ENCODE measurements at places on chromosomes 3 and 15. TPM values are rescaled to one million over a fixed set of nuclear protein-coding genes. Genes with fewer than 3 reads are reported as not detected.

GRCh38 chr3:98596541-98597500 lies 3.4 kb upstream of the CPOX start:
- H3K36me3 ChIP-seq, result no peaks in the 10 kb centered on the region
- H3K27me3 ChIP-seq, result no peaks in the 10 kb centered on the region
- H3K4me3 ChIP-seq, result no peak overlapping the region
- peak; percentile 34 for DNase-seq
- H3K4me1 ChIP-seq, result peaks cover 2% of the 10 kb centered on the region

DNA sequence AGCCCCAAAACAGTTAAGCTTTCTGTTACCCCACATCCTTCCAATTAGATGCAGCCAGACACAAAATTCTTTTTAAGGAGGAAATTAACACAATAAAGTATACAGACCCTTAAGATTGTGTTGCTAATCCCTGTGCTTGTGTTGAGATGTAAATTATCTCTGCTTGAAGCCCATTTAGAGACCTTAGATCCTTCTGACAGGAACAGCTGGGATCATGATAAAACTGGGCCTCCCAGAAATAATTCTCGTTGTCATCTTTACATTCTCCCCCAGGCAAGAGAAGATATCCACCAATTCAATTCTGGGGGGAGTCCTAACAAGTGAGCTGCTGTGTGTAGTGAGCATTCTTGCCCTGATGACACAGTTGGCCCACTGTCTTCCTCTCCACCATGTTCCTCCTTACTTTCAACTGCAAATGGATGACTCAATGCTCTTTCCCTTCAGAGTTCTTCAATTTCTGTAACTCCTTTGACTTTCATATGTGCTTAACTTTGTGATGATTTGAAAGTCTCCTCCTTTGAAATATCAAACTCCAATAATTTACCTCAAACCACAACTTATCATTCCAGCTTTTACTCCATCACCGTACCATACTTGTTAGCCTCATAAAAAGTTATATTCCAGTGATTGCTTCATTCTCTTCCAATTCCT lies 186.6 kb downstream of the RAP2B start:
- H3K4me3 ChIP-seq, result no peak overlapping the region
- peaks cover 4% of the 10 kb centered on the region for H3K4me1 ChIP-seq
- no peaks in the 10 kb centered on the region for H3K36me3 ChIP-seq
- no peak overlapping the region for H3K27ac ChIP-seq

Gene KCNMB3
- polyA plus RNA-seq, result 0.59 TPM

- H3K4me1 ChIP-seq, result no peaks in the 10 kb centered on the region
- H3K27me3 ChIP-seq, result peaks cover 53% of the 10 kb centered on the region
- DNase-seq, result peak; percentile 8
- H3K27ac ChIP-seq, result no peak overlapping the region
- no peaks in the 10 kb centered on the region for H3K36me3 ChIP-seq
These were observed 78.2 kb downstream of the CYP19A1 start for GRCh38 chr15:51260202-51260601.

- H3K36me3 ChIP-seq, result peaks cover 15% of the 10 kb centered on the region
- no peak overlapping the region for H3K27ac ChIP-seq
- H3K4me3 ChIP-seq, result no peak overlapping the region
- no peaks in the 10 kb centered on the region for H3K27me3 ChIP-seq
These were observed 14.0 kb downstream of the CHCHD4 start for GRCh38 chr3:14110699-14111098.

DNA sequence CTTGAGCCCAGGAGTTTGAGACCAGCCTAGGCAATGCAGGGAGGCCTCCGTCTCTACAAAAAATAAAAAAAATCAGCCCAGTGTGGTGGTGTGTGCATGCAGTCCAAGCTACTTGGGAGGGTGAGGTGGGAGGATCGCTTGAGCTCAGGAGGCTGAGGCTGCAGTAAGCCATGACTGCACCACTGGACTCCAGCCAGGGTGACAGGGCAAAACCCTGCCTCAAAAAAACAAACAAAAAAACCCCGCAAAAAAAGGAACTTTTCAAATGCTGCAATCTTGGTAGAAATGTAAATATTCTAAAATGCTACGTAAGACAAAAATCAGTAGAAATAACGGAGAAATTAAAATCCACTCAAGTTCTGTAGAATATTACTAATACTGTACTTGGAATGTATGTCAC lies 108.1 kb upstream of the MELTF start:
- H3K36me3 ChIP-seq, result peaks cover 11% of the 10 kb centered on the region
- no peak overlapping the region for H3K4me3 ChIP-seq
- H3K27ac ChIP-seq, result no peak overlapping the region
- no peaks in the 10 kb centered on the region for H3K27me3 ChIP-seq

Gene CD86
- polyA plus RNA-seq, result not detected

- H3K27ac ChIP-seq, result no peak overlapping the region
- H3K4me1 ChIP-seq, result no peaks in the 10 kb centered on the region
- H3K27me3 ChIP-seq, result peaks cover 59% of the 10 kb centered on the region
- no peak for DNase-seq
- H3K4me3 ChIP-seq, result no peak overlapping the region
- no peaks in the 10 kb centered on the region for H3K36me3 ChIP-seq
These were observed 18.3 kb upstream of the EPHB3 start for GRCh38 chr3:184543256-184543655.

GRCh38 chr15:65077291-65077980 lies 890 bp downstream of the KBTBD13 start:
- H3K4me3 ChIP-seq, result no peak overlapping the region
- no peak for DNase-seq
- no peak overlapping the region for H3K27ac ChIP-seq
- H3K4me1 ChIP-seq, result peaks cover 3% of the 10 kb centered on the region
